ENCODE measurements at places on chromosomes 13 and 19.

DNA sequence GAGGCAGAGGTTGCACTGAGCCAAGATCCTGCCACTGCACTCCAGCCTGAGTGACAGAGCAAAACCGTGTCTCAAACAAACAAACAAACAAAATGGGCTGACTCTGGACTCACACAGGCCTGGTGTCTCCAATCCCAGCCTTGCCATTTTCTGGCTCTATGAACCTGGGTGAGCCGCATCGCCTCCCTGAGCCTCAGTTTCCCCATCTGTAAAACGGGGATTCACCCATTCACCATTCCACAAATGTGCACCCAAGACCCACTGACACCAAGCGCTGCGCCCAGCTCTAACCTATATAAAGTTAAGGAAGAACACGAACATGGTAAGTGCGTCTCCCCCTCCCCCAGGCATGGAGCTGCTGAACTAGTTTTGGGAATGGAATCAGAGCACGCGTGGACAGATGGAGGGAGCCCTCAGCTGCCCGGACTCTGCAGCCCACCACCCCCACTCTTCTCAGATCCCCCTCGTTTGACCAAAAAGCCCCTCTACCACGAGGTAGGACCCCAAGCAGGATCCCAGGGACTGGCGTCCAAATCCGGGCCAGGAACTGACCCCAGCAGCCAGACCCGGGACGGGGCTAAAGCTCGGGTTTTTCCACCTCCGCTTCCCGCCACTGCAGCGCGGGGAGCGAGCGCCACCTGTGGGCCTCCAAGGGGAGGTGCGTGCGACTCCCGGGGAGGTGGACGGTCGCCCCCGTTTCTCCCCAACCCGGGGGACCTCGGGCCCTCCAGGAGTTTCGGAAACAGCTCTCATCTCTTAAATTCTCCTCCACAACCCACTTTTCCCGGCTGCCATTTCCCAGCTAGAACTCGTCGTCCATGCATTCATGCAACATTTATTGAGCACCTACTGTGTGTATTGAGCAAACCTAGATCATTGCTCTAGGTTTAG lies 33.0 kb upstream of the ADGRE5 start:
- ATAC-seq: peak; percentile 62

DNA sequence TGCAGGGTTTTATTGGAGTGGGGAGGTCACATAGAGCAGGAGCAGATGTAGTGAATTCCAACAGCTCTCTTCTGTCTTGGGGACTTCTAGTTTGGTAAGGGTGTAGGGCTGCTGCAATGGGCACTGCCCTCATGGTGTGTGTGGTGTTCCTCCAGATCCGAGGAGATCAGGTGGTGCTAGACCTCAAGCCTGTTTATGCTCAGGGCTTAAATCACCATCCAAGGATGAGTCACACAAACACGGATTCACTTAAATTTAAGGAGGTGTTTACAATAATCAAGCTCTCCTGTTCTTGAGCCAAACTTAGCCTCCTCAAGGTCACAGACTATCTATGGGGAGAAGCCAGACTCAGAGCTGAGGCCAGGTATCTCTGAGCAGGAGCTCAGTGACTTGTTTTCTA lies 23.0 kb downstream of the HS6ST3 start:
- ATAC-seq: no peak

DNA sequence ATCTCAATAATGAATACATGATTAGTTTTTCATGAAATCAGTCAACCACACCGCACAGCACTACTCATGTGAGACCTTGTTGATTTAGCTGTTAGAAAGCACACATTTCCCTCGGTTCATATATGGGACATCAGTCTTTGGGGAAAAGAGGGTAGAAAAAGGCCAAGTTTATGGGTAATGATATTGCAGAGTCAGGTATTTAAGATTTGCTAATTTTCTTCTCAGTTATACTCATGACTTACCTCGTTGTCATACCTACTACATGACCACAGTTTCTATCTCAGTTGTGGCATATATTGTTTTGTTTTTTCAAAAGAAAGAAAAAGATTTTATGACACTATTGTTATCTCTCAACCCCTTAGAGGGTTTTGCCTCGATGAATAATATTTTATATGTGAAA lies 165.6 kb downstream of the POU4F1 start:
- ATAC-seq: no peak

DNA sequence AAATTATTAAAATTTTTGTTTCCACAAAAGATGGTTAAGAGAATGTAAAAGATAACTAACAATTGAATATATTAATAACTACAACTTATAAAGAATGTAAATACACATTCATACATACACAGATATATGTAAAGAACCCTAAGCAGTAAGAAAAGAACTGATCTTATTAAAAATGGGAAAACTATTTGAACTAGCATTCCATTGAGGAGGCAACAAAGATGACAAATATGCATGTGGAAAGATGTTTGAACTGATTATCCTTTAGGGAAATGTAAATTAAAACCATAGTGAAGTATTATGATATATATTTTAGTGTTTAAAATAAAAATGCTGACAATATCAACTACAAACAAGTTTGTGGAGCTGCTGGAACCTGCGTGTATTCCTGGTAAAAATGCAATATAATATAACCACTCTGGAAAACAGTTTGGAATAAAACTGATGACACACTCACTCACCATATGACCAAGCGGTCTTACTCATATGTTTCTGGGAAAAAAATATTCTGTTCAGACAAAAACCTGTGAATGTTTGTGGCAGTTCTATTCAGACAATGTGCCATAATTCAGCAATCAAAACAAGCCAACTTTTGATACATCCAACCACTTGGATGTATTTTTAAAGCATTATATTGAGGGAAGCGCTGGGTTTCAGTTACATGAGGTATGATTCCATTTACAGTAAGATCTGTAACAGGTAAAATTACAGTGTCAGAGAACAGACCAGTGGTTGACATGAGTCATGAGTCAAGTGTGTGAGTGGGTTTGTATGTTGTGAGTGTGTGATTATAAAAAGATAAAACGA lies 694.4 kb upstream of the SLITRK5 start:
- no peak for ATAC-seq

DNA sequence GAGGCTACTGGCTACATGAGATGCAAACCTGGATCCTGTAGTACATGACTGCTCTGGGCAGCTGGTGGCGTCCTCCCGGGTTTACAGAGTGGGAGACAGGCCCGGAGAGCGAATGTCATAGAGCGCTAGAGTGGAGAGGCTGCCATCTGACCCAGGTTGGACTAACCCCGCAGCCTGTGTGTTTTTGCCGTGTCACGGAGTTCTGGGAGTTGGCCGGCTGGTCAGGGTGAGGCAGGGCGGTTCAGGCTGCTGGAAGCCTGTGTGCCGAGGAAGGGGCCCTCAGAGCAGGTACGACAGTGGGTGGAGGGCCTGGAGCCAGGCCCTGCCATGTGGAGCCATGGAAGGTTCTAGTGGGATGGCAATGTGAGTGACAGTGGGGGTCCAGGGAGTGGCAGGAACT lies 12.5 kb downstream of the CRTC1 start:
- peak; percentile 64 for ATAC-seq

DNA sequence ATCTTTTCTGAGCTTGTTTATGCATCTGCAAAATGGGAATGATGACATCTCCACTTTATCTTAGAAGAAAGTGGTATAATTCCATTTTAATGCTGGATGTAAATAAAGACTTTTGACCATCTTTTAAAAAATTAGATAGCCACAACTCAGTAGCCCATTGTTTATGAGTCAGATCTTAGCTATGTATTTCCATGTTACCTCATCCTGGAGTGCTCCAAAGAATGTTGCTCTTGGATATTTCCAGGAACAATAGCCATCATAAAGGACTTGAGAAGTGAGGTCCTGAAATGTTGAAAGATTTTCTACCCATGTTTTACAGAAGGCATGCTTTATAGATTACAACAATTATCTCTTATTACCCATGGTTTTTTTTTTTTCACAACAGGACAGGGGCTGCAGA lies 229.3 kb upstream of the EDNRB start:
- ATAC-seq: no peak

DNA sequence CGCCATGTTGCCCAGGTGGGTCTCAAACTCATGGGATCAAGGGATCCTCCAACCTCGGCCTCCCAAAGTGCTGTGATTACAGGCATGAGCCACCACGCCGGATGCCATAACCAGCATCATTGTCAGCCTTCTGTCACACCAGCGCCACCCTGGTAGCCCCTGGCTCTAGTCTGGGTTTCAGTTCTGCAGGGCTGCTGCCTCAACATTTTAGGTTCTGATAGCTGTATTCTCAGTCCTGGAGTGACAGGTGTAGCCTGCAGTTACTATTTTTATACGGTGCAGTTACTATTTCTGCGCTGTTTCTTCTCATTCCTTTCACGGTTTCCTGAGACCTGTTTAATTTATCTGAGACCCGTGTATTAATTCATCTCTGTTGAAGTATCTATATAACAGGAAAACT lies 57.1 kb downstream of the TRPM4 start:
- ATAC-seq: no peak

DNA sequence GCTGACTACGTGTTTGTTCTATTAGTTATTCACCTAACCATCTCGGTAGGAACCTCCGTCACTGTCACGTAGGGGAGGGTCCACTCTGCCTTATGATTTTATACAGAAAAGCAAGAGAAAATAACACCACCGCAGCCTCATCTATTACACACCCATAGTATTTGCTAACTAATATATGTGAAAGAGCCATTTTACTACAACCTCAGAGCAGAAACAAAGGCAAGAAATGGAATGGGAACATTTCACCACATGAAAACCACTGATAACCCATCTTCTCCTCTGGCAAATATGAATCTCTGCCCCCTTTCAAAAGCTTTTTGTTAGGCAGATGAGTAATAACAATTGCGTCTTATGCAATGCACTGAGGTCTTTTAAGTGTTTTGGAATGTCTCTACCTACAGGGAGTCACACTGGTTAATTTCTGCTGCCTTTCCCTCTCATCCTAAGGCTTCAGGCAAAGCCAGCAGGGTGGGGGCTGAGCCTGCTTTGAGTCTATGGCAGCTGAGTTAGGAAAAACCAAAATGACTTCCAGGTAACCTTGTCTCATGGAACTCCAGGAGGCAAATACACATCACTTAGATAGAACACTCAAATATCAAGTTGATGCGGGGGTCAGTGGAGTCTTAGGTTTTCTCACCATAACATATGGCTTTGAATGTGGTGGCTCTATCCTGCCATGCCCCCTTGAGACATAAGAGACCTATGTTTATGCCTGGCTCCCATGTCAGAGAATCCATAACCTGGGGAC lies 15.0 kb downstream of the TSHZ3 start:
- ATAC-seq: no peak

GRCh38 chr19:1811942-1812425 lies at the start of gene ATP8B3:
Gene ATP8B3, minus strand, starts transcription at chr19:1812276. Its CDS starts 540 bp downstream, at chr19:1811736.
- ATAC-seq: no peak

GRCh38 chr19:47631681-47632446 lies 22.9 kb downstream of the BICRA start:
- ATAC-seq: no peak

- ATAC-seq: no peak
These were observed 649.6 kb downstream of the SLITRK1 start for GRCh38 chr13:83232626-83233025.

- ATAC-seq: no peak
These were observed 235.6 kb downstream of the SHISA2 start for GRCh38 chr13:25816239-25816638.

DNA sequence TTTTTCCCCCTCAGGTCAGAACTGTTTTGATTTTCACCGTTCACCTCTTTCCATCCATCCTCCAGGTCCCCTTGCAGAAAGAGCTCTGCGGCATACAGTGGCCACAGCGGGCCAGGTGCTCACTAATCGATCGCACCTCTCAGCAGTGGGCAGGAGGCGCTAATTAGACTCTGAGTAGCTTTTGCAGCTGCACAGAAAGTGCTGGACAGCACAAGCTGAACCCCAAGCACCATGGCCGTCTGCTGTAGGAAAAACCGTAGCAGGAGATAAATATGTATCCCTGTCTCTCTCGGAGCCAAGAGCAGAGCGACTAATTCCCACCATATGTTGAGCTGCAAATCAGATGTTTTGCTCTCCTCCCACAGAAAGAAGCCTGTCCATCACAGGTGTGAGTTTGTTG lies 54.4 kb downstream of the PEX11G start:
- no peak for ATAC-seq

DNA sequence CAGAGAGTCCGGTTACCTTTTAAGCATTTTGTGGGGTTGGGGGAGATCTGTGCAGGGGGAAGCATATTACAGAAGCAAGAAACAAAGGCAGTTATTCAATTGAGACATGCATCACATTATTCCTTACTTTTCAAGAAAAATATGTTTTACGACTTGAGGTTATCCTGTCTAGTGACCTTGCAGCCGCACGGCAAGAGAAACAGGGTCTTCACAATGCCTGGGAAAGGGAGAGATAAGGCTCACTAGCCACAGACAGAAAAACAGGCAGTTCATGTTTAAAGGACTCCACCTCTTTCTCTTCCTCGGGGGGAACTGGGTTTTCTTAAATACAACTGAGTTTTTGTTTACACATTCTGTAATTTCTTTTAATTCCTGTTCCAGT lies 536 bp upstream of the NCR1 start:
- ATAC-seq: no peak

DNA sequence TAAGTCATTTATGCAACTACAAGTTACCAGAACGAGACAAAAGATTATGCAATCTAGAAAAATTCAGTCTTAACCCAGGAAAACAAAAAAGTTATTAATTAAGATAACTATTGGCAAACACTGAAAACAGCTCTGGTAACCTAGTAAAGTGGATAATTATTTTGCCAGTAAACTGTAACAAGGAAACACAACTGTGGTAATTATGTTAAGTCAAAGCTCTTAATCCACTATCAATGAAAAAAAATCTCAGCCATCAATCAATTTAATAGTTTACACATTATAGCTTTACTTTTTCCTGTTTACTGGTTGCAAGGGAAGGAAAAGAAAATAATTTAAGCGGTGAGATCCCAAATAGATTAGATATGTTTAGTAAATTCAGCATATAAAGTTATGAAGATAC lies 11.2 kb downstream of the EXOSC8 start:
- ATAC-seq: no peak

DNA sequence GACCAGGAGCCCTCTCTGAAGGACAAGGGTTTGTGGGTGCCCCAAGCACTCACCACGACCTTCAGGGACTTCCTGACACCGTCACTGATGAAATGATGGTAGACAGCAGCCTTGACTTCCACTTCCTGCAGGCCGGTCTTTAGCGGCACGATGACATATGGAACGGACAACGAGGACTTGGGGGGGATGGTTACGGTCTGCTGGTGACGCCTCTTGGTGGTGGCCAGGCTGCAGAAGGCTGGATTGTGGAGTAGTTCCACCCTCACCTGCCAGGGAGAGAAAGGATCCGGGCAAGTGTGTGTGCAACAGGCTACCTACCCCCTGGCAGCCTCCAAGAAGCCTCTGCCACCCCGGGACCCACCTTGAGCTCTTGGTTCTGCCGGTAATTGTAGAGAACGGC lies 23.2 kb downstream of the C3 start:
- no peak for ATAC-seq

GRCh38 chr19:14181906-14182305 lies 24.1 kb downstream of the ADGRL1 start:
- no peak for ATAC-seq
